ENCODE measurements at places on chromosomes 4 and X.

GRCh38 chr4:7610022-7610670, 175.4 kb upstream of the PSAPL1 start:
- no peak for DNase-seq

DNA sequence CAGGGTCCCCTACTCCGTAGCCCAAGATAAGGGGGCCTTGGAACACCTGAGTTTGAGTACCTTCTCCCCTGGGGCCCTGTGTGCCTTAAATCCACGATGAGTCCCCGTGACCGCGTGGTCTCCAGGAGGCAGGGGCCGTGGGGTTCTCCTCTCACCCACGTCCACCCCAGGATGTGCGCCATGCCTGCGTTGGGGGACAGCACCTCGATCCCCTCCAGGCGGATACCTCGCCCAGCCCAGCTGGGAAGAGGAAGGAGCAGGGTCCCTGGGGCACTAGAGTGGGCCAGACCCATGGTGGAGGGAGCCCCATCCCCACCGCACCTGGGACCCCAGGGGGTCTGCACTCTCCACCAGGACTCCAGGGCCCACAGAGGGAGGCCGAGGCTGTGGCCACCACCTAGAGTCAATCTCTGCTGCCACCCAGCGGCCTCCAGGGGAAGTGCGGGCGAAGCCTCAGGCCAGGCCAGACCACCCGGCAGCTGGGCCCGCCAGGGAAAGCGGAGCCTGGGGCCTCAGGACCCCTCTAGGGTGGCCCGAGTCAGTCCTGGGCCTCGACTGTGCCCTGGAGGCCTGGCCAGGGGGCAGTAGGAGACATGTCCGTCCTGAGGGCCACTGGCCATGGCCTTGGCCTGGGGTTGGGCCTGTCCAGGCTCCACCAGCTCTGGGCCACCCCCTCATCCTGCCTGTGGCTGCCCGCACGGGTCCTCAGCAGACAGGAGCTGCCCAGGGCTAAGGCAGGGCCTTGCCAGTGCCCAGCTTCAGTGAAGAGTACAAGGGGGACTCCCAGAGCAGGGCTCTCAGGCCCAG, 55.0 kb downstream of the FAM53A start:
- DNase-seq = peak; percentile 61

GRCh38 chrX:3950373-3950772, 236.9 kb upstream of the PRKX start:
- DNase-seq = no peak

- DNase-seq = no peak
Measured at GRCh38 chrX:63402106-63402505, 51.0 kb upstream of the SPIN4 start.

GRCh38 chr4:53908661-53909078, 155.7 kb downstream of the CHIC2 start:
- no peak for DNase-seq

DNA sequence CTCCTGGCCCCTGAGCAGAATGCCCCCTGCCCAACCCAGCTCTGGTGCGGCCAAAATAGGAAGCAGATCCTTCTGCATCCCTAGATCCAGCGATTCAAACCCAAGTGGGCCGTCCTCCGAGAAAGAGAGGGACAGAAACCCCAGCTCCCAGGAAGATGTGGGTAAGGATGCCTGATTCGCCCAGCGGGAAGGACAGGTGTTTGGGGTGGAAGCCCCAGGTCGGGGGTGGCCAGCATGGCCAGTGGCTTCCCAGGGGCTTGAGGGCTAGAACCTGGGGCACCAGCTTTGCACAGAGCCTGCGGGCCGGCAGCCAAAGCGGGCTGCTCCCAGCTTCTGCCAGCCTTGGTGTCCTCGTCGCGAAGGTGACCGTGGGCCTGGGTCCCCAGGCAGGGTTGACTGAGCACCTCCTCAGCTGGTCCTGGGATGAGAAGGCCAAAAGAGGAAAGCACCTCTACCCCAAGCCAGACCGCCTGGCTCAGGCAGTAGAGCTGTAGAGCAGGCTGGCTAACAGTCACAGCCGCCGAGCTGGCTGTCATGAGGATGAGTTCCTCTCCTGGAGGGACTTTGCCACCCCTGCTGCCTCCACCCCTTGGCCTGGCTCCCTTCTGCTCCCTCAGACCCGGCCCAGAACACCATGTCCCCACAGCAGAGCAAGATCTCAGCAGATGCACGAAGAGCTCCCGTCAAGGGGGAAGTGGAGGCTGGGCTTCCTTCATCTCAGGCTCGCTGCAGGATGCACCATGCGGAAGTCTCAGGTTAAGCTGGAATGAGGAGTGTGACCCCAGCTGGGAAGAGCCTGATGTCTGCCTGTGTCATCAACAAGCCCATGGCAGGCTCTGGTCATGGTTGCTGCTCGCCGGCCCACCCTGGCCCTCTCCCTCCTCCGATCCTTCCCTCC, 59.9 kb downstream of the CPZ start:
- DNase-seq = no peak

- peak; percentile 70 for DNase-seq
Measured at GRCh38 chr4:26372525-26373172, 51.8 kb downstream of the RBPJ start.

- no peak for DNase-seq
Measured at GRCh38 chr4:140720387-140721304, 35.5 kb downstream of the TBC1D9 start.

DNA sequence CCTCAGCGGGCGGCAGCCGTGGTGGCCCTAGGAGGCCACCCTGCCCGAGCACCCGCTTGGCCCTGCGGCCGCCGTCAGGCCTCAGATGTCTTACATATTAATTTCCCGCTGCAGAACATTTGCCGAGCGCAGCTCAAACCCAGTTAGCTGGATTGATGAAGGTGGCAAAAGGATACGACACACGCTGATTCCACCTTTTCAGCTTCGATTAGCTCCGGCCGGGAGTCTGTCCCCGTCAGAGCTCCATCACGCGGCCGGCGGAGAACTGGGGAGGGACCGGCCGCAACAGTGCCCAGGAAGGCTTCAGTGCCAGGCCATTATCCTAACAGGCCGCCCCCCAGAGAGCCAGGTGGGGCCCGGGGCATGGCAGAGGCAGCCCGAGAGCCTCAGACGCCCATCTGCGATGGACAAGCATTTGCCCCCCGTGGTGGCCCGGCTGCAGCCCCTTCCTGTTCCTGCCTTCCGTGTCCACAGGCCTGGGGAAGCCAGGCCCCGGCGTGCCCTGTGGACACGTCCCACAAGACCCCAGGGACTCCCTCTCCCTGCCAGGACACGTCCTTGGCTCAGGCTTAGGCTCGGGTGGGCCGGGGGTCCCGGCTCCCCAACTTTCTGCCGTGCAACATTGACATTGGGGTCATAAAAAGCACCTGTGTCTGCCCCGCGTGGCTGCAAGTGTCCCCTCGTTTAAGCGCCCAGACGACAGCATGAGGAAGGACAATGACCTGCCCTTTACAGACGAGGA, 133.8 kb upstream of the NKX1-1 start:
- DNase-seq = no peak

- DNase-seq = no peak
Measured at GRCh38 chr4:139242511-139243051, 37.4 kb downstream of the MGARP start.

DNA sequence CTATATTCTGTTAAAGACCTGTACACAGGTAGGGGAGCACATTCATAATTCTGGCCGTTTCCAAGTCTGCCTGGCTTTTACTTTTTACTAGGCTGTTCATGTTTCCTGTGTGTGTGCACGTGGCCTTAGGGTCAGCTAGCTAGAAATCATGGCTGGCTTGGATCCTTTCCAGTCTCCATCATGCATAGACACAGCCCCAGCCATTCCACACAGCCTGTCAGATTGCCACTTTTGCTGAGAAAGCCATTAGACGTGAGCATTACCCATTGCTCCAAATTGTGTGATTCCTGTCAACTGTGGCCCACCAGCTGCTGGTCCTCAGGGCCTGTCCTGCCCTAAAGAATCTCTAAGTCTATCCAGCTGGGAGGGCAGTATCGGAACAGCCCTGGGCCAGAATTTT, 11.4 kb upstream of the SORCS2 start:
- DNase-seq = no peak

DNA sequence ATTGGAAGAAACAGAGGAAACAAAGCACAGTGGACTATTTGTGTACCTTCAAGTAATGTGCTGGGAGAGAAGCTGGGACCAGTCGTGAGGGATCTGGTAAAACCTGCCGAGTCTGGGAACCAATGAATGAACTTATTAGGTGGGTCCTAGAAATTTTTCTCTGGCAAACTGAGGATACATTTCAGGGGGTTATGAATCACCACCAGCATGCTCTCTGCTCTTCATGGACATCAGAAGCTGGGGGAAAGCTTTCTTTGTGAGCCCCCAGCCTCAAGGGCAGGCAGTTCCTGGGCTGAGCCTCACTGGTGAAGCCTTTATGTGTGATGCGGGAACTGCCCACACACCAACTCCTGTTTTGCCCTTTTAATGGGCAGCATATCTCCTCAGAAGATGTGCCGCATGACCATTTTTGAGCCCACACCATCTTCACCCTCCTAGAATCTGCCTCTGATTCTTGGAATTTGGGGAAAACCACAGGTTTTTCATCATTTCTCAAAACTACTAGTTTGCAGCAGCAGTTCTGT, 95.4 kb upstream of the ENPP6 start:
- no peak for DNase-seq

GRCh38 chr4:12716896-12717295, 767.2 kb downstream of the RAB28 start:
- DNase-seq = no peak

GRCh38 chrX:63835361-63835760, 50.3 kb upstream of the ARHGEF9 start:
- no peak for DNase-seq

DNA sequence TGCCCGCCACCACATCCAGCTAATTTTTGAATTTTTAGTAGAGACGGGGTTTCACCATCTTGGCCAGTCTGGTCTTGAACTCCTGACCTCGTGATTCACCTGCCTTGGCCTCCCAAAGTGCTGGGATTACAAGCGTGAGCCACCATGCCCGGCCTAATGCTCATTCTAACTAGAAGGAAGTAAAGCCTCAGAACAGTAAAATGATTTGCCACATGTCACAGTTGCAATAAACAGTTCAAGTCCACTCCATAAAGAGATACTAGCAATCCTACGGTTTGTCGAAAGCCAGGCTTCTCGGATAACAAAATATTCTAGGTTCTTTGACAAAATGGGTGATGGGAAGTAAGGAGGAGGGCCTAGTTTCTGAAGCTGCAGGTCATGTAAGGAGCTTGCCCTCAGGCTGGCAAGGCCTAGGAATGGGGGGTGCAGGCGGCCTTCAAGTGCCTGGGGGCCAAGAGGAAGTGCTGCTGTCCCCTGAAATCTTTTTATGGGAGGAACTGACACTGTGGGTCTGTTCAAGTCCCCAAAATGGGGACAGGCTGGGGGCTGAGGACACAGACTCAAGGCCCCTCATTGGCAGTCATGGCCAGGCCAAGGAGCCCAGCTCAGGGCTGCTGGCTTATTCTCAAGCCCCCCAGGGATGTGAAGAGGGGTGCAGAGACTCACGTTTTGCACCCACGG, 31.8 kb upstream of the ACSL1 start:
- DNase-seq = no peak

- no peak for DNase-seq
Measured at GRCh38 chrX:136336623-136337022, 35.9 kb downstream of the ADGRG4 start.

Measured in CD8-positive, alpha-beta memory T cell (primary cell).